ENCODE measurements at places on chromosomes 2 and 18.

DNA sequence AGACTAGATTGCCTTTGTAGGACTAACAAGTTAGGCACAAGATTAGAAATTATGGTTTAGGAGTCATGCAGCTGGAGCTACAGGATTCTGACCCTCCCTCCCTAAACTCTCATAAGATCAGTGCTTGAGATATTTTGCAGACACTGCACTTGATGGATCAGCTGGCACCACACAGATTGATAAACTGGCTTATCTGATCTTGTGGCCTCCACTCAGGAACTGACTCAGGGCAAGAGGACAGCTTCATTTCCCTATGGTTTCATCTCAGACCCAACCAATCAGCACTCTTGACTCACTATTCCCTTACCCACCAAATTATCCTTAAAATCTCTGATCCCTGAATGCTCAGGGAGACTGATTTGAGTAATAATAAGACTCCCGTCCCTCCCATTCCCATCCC, 152.3 kb downstream of the DIS3L2 start:
- no peak for DNase-seq

DNA sequence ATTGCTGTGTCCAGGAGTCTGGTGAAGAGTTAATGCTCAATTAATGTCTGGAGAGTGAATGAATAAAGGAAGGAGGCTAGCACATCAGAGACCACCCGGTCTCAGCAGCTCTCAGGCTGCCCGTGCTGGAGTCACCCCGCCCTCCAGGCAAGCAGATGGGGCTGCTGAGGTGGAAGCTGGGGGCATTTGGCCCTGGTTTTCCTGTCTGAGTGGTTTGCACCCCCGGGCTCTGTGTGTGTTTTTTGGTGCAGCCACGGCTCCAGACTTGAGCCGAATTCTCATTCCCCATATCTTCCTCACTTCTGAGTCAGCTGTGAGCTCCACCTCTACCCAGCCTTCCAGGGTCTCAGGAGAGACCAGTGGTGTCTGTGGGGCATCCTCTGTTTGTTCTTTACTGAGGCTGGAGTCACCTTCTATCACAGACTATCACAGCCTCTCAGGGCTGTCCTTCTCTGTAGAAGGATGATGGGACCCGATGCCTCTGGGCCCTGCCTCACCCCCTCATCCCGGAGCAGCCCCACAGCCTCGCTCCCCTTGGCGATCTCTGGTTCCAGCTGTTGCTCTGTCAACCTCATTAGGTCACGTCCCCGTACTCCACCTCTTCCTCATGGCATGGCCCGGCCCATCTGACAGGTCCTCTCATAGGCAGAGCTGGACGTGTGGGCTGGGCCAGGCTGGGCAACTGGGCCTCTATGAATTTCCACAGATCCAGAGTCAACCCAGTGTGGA, 60.8 kb downstream of the HS1BP3 start:
- DNase-seq: no peak

GRCh38 chr2:172823261-172823850, 87.7 kb downstream of the RAPGEF4 start:
- DNase-seq: no peak

GRCh38 chr2:29724282-29724681, 197.1 kb downstream of the ALK start:
- DNase-seq: no peak

- no peak for DNase-seq
Measured at GRCh38 chr2:86229221-86229620, 30.0 kb downstream of the MRPL35 start.

- no peak for DNase-seq
Measured at GRCh38 chr2:224861266-224861665, 145.1 kb upstream of the CCDC195 start.

DNA sequence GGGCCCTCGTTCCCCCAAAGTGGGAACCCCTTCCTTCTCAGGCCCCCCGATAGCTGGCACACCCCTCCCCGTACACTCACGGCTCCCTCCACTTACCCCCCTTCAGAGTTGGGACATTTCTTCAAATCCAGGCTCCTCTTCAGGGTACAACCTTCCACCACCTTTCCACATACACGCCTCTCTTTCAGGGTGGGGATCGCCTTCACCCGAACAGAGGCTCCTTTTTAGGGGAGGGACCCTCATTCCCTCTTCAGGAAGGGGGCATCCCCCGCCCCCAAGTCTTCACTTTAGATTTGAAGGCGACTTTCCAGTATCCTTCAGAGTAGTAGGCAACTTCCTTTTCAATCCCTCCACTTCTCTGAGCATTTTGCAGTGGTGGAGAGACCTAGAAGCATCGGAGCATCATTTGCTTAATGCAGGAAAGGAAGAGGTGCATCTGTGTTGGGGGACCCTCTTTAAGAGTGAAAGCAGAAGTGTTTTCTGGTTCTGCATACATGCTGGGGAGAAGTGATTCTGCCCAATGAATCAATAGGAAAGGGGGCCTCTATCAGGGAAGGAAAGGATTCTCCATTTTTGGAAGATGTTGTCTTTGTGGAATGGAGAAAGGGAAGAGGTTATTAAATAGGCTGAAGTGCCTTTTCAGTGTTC, 845 bp downstream of the EML4 start:
- no peak for DNase-seq

GRCh38 chr2:8754106-8754776, 72.4 kb downstream of the ID2 start:
- no peak for DNase-seq

GRCh38 chr2:239018271-239019182, 170.6 kb downstream of the TWIST2 start:
- DNase-seq: no peak

- no peak for DNase-seq
Measured at GRCh38 chr2:106941372-106941993, 55.5 kb upstream of the ST6GAL2 start.

Measured in brain pericyte (primary cell).